ENCODE measurements at places on chromosomes 16 and 17.
A peak's percentile ranks its signal among the peaks of the same experiment; 100 is the strongest.

- DNase-seq, result no peak
Observed at GRCh38 chr16:10750793-10751192, 7.2 kb downstream of the NUBP1 start.

- no peak for DNase-seq
Observed at GRCh38 chr16:73106329-73107034, 58.6 kb upstream of the ZFHX3 start.

- no peak for DNase-seq
Observed at GRCh38 chr17:2482218-2482617, 29.5 kb downstream of the METTL16 start.

DNA sequence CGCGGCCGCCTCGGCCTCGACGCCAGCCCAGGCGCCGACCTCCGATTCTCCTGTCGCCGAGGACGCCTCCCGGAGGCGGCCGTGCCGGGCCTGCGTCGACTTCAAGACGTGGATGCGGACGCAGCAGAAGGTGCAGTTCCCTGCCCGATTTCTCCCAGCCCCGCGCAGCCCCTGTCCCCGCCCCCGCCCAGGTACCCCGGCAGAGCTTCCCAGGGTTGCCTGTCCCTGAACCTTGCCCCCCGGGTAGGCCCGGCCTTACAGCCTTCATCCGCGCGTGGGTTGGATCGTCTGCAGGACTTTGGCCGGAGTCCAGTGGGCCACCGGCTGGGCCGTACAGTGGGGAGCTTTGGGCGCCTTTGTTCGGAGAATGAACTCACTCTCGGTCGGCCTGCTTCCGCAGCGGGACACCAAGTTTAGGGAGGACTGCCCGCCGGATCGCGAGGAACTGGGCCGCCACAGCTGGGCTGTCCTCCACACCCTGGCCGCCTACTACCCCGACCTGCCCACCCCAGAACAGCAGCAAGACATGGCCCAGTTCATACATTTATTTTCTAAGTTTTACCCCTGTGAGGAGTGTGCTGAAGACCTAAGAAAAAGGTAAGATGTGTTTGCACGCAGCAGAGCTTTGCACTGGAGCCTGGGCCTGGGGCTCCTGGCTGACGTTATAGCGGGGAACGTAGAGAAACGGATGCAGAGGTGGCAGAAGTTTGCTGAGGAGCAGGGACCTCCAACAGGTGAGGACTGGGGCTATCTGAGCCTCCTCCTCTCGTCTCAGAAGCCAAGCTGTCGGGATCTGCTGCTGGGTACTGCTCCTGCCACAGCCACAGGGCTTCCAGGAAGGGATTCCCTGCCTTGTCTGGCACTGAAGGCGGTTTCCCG, 593 bp downstream of the GFER start:
- DNase-seq, result no peak

GRCh38 chr16:27806986-27807385, 256.5 kb downstream of the GSG1L start:
- no peak for DNase-seq

DNA sequence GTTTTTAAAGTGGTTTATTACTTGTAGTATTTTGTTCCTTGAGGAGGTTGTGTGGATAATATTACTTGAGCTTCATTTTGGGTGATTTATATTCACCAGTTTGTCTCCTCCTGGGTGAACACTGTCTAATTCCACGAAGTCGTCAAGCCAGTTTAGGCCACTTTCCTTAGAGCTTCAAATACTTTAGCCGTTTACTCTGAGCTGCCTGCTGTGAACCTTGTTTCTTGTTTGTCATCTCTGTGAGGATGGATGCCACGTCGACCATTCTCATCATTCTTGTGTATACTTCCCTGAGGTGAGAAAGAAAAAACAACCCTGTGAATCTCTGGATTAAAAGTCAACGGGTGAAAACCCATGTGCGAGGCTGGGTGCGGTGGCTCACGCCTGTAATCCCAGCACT, 9.0 kb downstream of the KRT24 start:
- DNase-seq, result no peak

GRCh38 chr16:72464597-72465368, 292.8 kb upstream of the PMFBP1 start:
- no peak for DNase-seq

DNA sequence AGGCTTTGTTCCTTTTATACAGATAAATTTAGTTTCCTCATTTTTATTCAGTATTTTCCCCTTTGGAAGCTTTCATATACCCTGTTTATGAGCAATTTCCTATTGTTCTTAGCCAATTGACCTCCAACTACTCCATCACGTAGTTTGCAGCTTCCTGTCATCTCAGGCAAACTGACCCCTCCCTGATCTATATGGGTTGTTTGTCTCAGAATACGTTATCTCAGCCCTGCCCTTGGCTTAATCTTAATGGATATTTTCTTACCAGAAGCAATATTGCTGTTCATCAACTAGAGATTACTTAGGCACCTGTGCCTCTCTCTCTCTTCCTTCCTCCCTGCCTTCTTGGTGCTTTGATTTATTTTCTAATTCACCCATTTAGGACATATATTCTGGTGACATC, 81.2 kb downstream of the ZNF18 start:
- no peak for DNase-seq

GRCh38 chr17:38733982-38734973, 4.1 kb downstream of the CISD3 start:
- no peak for DNase-seq

DNA sequence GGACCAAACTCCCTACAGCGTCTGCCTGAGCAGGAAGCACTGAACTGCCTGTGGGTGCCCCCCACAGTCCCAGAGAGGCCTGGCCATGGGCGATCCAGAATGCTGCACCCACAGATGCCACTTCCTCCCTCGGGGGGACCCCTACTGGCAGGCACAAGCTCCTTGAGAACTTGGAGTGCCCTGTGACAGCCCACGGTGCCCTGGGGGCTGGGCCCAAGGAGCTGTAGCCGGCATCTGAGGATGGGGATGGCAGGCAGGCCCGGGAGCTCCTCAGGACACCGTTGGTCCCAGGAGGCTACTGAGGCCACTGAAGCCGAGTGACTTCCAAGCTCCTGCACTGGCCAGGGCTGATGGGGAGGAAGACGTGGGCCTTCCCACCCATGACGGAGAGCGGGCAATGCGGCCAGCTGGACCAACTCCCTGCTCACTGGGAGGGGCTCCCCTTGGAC, 15.1 kb upstream of the RASD1 start:
- no peak for DNase-seq

DNA sequence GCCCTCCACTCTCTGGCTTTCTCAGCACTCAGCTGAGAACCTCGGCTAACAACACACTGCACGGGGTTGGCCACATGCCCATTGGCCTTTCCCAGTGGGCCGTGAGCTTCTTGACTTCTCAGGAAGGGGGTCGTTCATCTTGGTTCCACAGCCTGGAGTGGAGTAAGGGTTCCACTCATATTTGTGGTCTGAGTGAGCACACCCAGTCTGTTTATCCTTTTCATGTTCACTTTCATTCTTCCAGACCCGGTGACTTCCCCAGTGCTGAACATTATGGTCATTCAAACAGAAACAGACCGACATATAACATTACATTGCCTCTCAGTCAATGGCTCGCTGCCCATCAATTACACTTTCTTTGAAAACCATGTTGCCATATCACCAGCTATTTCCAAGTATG, 8.2 kb downstream of the MILR1 start:
- no peak for DNase-seq

DNA sequence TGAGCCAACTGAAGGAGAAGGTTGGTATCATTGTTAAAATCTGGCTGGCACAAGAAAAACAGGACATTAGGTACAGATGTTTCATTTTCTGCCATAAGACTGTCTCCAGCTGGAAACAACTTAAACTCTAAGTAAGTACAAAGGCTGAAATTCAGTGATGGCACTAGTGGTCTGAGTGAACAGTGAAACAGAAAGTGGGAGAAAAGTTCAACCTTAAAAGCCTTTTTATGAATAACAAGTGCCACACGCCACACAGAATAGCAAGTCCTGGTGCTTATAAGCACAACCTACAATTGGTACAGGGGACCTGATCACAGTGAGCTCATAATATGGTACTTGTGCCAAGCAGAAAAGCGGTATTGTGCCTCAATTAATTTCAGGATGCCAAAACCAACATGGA, 56.7 kb downstream of the CEP112 start:
- DNase-seq, result no peak

GRCh38 chr17:17783825-17784656, 52.7 kb downstream of the SREBF1 start:
- DNase-seq, result peak; percentile 18

DNA sequence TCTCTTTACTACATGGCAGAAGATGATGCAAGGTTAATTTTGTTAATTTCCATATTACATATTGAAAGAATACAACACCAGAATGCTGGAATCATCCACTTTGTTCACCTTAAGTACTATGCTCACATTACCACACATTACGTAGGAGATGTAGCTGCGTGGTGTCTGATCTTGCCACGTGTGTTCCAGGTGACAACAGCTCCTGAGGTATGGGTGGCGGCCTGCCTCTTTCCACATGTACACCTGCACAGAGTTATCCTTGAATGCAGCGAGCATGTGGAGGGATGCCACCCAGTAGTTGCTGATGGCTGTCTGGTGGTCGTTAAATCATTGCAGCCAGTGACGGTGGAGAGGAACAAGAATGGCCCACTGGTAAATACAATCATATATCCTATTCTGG, 740.5 kb upstream of the EEF2KMT start:
- no peak for DNase-seq

GRCh38 chr16:50525262-50525661, 22.9 kb upstream of the NKD1 start:
- no peak for DNase-seq

GRCh38 chr17:63698381-63698885, 1.5 kb downstream of the LIMD2 start:
- peak; percentile 39 for DNase-seq

DNA sequence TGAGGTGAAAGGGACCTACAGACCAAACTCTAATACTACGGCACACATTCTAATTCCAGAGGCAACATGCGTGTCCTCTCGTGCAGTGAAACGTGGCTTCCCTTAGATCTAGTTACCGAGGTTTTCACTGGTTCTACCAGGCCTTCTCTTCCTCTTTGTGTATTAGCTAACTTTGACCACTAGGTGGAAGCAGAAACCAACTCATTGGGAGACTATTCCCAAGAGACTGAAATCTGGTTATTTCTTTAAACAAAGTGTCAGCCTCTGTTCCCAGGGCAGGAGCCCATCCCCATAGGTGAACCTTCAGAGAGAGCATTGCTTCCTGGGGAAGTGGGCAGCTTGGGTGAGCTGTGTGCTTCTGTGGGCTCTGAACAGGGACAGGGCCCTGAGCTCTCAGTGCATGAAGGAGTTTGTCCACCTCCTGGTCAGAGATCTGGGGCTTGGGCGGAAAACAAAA, 19.7 kb upstream of the RCVRN start:
- DNase-seq, result no peak

DNA sequence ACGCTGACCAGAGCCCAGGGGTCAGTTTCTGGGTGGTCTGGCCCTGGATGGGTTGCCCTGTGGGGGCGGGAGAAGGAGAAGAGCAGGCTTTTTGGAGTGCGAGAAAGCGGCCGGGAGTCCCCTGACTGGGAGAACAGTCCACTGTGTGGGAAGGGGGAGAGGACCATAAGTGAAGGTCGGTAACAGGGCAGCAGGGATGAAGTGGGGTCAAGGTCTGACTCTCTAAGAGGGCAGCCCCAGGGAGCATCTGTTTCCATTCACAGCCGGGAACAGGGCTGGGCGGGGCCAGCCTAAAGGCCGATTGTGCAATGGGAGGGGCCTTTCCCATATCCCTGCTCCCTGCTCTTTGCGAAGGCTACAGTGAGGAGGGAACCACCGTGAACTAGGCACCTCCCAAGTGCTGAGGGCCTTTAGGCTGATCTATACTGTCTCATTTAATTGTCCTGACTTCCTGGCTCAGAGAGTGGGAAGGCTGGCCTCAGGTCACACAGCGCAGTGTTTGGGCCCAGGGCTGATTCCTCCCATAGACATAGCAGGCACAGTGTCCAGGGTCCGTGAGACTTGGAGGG, 10.4 kb upstream of the WFDC1 start:
- no peak for DNase-seq

DNA sequence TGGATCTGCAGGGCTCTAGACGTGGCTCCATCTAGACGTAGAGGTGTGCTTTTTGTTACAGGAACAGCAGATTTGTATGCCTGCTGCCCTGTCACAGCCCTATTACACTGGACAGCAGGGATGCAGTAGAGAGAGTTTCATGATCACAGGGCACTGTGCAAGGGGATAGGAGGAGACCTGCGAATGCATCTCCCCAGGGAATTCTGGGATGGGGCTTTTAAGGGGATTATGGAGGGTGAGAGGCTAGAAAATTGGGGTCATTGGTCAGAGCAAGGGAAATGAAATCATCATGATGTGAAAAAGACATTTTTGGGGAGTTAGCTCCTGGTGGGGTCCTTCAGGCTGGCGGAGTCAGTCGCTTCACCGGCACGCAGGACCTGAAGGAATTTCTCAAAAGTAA, 3.9 kb upstream of the NUPR1 start:
- no peak for DNase-seq

DNA sequence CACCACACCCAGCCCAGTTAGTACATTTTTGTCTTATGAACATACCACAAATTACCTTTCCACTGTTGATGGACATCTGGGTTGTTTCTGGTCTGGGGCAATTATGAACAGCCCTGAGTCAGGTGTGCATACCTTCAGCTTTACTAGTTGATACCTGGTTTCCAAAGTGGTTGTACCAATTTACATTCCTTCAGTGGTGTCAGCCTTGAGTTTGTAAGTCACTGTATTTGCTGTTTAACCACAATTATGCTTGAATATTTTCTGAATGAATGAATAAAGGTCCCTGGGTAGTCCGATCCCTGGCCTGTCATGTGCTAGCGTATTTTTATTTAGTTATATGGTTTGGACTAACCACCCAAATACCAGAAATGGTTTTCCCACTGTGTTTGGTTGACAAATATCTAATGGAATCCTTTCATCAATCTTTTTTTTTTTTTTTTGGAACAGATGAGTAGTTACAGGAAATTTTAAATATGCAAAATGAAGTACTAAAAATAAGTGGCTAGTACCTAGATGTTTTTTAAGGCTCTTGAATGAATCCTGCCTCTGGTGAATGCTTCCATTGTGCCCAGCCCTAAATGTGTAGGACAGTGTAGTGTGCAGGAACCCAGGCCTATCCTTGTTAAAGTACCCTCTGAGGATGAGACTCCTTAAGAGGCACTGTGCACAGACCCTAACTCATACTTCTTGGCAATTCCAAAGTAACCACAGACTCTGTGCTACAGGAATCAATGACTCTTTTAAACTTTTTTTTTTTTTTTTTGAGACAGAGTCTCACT, 3.7 kb downstream of the DUSP14 start:
- no peak for DNase-seq

- no peak for DNase-seq
Observed at GRCh38 chr16:56331915-56332314, 93.4 kb downstream of the AMFR start.

- no peak for DNase-seq
Observed at GRCh38 chr17:53627511-53627910, 195.2 kb upstream of the KIF2B start.

DNA sequence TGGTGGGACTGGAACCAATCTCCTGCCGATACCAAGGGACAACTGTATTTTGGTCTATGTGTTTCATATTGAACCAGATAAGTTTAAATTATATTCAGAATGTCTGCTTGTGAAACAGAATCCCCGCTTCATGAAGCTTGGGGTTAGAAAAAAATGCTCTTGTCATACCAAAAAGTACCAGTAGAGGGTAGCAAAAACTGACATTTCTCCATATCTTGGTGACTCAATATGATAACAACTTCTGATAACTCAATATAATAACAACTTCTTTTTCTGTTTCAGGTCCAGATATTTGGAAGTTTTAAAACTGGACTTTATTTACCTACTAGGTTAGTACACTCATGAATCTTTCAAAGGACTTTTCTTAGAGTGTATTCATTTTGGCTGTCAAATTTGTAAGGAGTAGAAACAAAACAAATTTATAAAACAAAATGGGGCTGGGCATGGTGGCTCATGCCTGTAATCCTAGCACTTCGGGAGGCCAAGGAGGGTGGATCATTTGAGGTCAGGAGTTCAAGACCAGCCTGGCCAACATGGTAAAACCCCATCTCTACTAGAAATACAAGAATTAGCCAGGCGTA, 52.3 kb upstream of the ADCY7 start:
- no peak for DNase-seq
